Lower lobe of right lung (tissue), 2 donors: ENCODE measurements at places on chromosomes 16 and 17. TPM values are rescaled to one million over a fixed set of nuclear protein-coding genes. Genes with fewer than 3 reads are reported as not detected.

HOXB1 gene
- total RNA-seq: not detected

P2RX5 gene
- 2.5 TPM for total RNA-seq

PLD6 gene
- total RNA-seq: 3.8 TPM

DNA sequence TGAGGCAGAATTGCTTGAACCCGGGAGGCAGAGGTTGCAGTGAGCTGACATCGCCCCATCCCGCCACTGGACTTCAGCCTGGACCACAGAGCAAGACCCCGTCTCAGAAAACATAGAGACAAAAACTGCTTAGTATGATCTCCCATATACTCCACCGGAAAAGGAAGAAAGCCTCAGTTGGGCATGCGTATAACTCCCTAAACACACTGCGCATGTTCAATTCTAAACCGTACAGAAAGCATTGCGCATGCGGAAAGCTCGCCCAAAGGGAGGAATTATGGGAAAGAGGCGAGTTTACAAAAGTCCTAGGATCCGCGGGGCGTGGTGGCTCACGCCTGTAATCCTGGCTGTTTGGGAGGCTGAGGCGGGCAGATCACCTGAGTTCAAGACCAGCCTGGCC lies 312.7 kb upstream of the ERCC4 start:
- no peaks in the 10 kb centered on the region for H3K27me3 ChIP-seq
- no peak for DNase-seq
- no peaks in the 10 kb centered on the region for H3K36me3 ChIP-seq
- no peak overlapping the region for H3K4me3 ChIP-seq
- no peaks in the 10 kb centered on the region for H3K4me1 ChIP-seq
- H3K27ac ChIP-seq: no peak overlapping the region

DNA sequence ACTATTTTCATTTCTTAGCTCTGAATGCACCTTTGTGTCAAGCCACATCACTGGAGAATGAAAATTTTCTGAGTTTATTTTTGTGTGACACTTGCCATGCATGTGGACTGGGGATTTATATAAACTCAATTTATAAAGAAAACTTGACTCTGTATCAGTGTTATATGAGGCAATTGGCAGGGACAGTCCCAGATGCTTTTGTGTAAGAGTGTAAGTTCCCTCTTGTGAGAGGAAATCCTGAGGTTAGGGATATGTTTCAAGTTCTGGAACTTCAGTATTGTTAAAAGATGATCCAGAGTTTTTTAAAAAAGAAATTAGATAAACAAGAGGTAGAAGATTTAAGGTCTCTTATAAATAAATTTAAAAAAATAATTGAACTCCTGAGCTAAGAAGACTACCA lies 10.9 kb upstream of the CCL8 start:
- peaks cover 19% of the 10 kb centered on the region for H3K4me1 ChIP-seq
- H3K27ac ChIP-seq: no peak overlapping the region
- no peaks in the 10 kb centered on the region for H3K27me3 ChIP-seq
- no peak for DNase-seq
- no peaks in the 10 kb centered on the region for H3K36me3 ChIP-seq

DNA sequence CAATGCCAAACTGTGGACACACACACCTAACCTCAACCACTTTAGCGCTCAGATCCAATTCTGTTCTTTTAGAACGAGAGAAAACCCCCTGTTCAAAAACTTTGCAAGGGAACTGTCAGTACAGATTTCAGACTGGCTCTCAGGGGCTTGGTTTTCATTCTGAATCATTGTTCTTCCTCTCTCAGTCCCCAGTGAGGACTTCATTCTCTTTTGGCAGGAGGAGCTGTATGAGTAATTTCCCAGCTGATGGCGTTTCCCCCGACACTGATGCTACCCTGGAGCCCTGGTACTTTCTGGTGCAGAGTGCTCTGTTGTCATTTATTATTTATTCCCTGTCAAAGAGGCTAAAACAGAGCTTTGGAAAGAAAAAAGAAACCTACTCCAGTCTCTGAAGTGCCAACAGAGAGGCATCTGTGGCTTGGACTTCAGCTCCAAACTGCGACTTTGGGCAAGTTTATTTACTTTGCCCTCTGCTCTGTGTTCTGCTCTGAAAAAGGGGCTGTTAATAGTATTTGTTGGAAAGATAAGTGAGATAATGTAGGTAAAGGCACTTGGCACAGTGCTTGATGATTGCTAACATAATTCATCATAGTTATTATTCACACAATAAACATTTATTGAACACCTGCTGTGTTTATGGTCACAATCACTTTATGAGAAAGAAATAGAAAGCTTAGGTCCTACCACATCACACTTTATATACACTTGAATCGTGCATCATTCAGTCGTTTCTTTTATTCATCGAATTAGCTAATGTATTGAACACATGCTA lies 28.3 kb downstream of the ETV4 start:
- H3K36me3 ChIP-seq: peaks cover 100% of the 10 kb centered on the region
- H3K27ac ChIP-seq: no peak overlapping the region
- H3K4me1 ChIP-seq: peaks cover 8% of the 10 kb centered on the region
- no peak for DNase-seq
- no peaks in the 10 kb centered on the region for H3K27me3 ChIP-seq
